ENCODE measurements at places on chromosomes 16 and 17.

GRCh38 chr17:794876-795275 is 12.7 kb downstream of the MRM3 start:
- DNase-seq: peak; percentile 12

DNA sequence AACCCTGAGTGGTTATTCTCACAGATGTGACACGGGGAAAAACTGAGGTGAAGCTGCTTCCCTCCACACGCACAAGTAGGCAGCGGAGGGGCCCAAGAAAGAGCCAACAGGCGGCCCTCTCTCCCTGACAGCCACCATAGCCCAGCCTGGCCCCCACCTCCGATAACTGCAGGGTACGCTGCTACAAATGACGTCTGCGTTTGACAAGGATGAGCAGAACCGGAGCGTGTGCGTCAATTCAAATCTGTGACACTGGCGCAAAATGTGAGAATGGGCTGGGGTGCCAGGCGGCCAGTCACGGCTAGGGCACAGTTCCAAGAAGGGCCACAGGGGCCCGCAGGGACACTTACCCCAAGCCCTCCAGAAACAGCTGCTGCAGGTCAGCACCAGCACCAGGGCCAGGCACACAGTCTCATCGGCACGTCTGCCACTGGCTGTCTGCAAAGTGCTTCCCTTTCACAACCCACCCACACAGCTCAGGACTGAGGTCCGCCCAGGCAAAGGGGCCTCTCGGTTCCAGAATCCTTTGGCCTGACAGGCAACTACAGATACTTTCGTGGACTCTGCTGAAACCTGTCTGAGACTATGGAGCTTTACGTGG is 14.4 kb downstream of the AXIN1 start:
- DNase-seq: no peak

- DNase-seq: no peak
Observed at GRCh38 chr16:87165885-87166284, 151.3 kb downstream of the C16orf95 start.

GRCh38 chr17:35089586-35090296 is 26.2 kb upstream of the RFFL start:
- peak; percentile 3 for DNase-seq

DNA sequence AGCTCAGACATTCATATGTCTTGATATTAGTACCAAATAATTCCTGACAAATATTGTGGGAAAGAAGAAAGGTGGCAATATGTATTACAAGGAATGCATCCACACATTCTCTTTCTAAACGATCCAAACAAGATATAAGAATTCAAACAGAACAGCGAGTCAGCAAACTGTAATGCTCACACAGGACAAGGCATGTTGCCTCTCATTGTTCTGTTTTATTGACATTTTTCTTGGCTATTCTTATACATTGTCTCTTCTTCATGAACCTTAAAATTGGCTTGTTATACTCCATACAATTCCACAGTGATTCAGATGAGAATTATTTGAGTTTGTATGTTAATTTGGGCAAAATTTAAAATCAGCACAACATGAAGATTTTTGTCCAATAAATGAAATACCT is 189.1 kb downstream of the HS3ST3B1 start:
- DNase-seq: no peak

Measured in CD8-positive, alpha-beta memory T cell (primary cell).